Subcutaneous preadipocyte (primary cell): ENCODE measurements at places on chromosomes 7 and 10. TPM values are rescaled to one million over a fixed set of nuclear protein-coding genes. Genes with fewer than 3 reads are reported as not detected.

The RPA3 gene
- total RNA-seq: 38.9 and 41.2 TPM in 2 replicates

The PNLIP gene
- total RNA-seq: not detected in 2 replicates

The ENTPD1 gene
- 0.37 TPM in 1 of 2 replicates, not detected in the other for total RNA-seq

The PLCE1 gene
- 0.59 and 1.1 TPM in 2 replicates for total RNA-seq

The KLF14 gene
- total RNA-seq: 0.20 and 0.37 TPM in 2 replicates

The SLC29A4 gene
- total RNA-seq: 0.59 and 0.73 TPM in 2 replicates

The GSDME gene
- total RNA-seq: 12.1 and 12.9 TPM in 2 replicates
